ENCODE measurements at places on chromosomes 1 and 21.
A peak's percentile ranks its signal among the peaks of the same experiment; 100 is the strongest.

DNA sequence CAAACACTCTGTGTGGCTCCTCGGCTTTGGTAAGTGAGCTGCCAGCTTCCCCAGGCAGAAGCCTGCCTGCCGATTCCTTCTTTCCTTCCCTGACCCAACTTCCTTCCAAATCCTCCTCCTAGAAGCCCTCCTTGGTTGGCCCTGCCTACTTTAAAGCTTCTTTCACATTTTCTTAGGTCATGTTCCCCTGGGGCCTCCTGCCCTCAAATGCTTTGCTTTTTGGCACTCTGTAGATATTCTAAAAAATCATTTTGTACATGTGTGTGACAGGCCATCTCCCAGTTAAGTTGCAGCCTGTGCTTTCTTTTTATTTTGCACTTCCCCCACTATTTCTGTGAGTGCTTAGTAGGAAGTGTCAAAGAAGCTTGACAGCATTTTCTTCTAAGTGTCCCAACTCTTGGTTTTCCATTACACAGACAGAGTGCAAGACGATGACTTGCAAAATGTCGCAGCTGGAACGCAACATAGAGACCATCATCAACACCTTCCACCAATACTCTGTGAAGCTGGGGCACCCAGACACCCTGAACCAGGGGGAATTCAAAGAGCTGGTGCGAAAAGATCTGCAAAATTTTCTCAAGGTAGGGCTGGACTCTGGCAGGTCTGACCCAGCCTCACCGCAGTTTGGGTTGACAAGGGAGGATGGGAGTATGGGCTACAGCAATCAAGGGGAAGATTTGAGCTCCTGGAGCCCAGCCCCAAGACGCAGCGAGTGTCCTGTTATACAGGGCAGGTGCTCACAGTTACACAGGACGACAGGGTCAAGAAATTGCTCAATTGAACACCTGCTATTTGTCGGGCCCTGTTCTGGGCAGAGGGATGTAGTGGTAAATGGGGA is at the start of gene S100A9:
Gene S100A9 (plus strand): TSS at position 2 of the 838 bp plus-strand sequence. CDS start 430 bp downstream, at position 432.
- DNase-seq, result no peak

DNA sequence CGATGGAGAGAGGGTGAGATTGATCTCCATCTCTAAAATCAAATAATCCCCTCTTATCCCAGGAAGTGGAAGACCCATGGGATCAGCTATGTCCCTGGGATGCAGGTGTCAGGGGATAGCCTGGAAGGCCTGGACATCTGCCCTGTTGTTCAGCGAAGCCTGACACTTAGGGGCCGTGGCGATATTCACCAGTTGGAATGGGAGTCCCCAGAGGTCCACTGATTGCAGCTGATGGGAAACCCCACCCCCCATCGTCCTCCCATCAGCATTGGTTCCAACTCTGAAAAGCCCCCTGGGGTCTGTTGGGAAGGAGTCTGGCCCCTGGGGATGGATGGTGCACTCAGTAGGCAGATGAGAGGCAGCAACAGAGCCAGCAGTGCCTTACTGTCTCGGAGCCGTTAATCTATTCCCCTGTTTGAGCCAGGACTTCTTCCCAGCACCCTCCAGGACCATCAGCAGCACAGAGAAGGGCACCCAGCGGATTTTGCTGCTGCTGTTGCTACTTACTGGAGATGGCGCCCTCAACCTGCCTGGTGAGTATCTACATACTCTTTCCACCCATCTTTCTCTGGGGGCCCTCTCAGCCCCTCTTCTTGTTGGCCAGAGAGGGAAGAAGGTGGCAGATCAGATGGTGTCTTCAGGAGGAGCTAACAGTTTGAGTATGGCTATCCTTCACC is 13.4 kb downstream of the CATSPER4 start:
- no peak for DNase-seq

DNA sequence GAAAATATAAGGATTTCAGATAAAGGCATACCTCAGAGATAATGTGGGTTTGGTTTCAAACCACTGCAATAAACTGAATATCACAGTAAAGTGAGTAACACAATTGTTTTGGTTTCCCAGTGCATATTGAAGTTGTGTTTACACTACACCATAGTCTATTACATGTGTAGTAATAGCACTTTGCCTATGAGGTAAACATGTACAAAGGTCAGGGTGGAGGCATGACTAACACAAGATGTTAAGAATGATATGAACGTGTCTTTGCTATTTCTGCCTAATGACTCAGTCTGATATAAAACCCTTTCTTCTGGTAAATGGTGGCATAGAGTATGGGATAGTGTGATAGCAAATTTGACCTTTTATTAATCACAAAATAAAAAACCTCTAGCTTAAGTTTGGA is 621.5 kb upstream of the ADGRL2 start:
- DNase-seq, result no peak

DNA sequence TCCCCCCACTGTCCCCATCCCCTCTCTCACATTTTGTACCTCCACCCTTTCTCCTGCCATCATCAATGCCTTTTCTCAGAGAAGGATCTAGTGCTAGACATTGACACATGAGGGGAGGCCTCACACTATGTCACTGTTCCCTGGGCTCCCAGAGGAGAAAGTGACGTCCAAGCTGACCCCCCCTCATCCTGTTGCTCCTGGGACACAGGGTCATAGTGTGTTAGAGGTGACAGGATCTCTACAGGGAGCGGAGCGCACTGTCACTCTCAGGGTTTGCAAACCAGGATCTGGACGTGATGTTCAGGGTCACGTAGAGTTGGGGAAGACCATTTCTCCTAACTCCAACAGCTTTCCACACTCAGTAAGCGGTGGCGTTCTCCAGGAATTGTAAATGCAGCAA is 2.6 kb downstream of the NCMAP start:
- no peak for DNase-seq

GRCh38 chr1:188652678-188653077 is 1823.9 kb downstream of the PLA2G4A start:
- DNase-seq, result no peak

GRCh38 chr1:24015221-24016210 is 35.4 kb upstream of the SRSF10 start:
- DNase-seq, result no peak

DNA sequence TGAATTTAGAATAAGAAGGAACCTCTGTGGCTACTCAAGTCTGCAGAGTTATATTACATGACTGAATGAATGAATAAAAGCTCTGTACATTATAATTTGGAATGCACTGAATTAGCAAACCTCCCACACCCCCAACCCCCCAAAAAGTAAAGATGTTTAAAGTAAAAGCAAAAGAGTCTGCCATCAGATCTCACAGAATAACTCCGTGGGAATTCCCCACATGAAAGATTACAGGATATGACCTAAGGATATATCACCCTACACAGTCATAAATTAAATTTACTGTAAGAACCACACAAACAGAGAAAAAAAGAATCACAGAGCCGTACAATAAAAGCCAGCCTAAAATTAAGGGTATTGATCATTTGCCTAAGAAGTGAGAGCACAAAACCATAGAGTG is 587.3 kb downstream of the PTPRC start:
- DNase-seq, result peak; percentile 53

DNA sequence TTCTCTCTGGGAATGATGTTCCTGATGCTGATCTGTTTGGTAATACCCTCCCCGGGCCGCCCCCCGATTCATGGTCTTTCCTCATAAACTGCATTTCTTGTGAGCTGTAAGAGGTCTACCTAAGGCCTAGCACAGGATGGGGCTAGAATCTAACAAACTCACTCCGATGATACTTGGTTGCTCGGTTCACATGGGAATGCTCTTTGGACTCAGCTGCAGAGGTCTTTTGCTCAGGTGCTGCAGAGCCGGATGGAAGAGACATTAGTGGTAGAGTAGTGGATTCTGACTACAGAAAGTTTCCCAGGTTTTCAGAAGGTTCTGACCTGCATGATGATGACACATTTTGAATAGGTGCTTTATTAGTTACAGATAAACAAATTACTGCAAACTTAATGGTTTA is 8.3 kb upstream of the TMEM269 start:
- no peak for DNase-seq

DNA sequence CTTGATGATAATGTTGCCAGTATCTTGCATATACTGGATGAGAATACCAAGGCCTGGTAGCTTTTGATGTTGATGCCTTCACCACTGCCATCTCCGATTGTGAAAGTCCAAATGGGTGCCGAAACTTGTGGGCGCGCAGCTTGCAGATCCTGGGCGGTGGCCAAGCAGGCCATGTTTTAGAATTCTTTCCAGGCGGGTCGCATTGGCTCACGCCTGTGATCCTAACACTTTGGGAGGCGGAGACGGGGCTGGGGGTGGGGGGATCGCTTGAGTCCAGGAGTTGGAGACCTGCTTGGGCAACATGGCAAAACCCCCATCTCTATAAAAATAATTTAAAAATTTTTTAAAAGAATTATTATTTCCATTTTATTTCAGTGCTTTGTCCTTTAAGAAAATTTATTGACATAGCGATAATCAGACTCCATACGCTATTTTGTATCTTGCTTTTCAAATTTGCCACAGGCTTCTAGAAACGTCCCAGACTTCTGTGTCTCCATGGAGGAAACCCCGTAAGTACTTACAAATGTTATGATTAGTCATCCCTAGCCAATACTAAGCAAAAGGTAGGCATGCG is 592 bp upstream of the ZNF326 start:
- no peak for DNase-seq

GRCh38 chr1:197675583-197676208 is 99.6 kb downstream of the DENND1B start:
- no peak for DNase-seq

- DNase-seq, result no peak
These were observed 307.0 kb downstream of the ST6GALNAC3 start for GRCh38 chr1:76381450-76382097.

GRCh38 chr1:209370241-209370995 is 213.1 kb upstream of the CAMK1G start:
- DNase-seq, result no peak

GRCh38 chr1:9207715-9208114 is 26.9 kb upstream of the H6PD start:
- DNase-seq, result no peak

- DNase-seq, result no peak
These were observed 1.3 kb downstream of the ZBTB7B start for GRCh38 chr1:155003766-155004351.

- DNase-seq, result no peak
These were observed 2.5 kb upstream of the ST3GAL3 start for GRCh38 chr1:43704838-43705237.

GRCh38 chr1:35881850-35882273 is 1.1 kb upstream of the AGO1 start:
- no peak for DNase-seq

DNA sequence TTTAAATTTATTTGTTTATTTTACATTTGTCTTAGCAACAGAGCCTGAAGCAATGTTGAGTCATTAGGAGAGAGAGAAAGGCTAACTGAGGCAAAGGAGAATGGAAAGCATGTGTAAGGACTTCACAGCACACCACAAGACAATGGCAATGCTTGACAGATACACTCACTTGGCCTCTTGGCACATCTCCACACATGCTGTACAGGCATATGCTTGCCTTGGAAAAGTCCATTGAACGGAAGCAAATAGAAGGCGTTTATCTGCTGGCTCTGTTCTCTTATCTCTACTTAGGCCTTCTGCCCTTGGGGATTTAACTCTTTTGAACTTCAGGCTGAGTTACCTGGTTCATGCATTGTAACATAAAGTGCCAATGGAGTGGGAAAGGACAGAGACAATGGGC is 262.2 kb upstream of the POU3F1 start:
- no peak for DNase-seq

- DNase-seq, result no peak
These were observed 31.8 kb upstream of the BEND5 start for GRCh38 chr1:48808496-48808895.

- DNase-seq, result no peak
These were observed 149.5 kb upstream of the B3GALT2 start for GRCh38 chr1:193335806-193336428.

GRCh38 chr21:42939582-42940413 is 14.4 kb upstream of the ERVH48-1 start:
- DNase-seq, result no peak

- DNase-seq, result peak; percentile 88
These were observed at the start of gene KCNA3 for GRCh38 chr1:110674337-110675059. TSS of gene KCNA3 (minus strand) at chr1:110674940. CDS start at chr1:110674809, 131 bp downstream.

DNA sequence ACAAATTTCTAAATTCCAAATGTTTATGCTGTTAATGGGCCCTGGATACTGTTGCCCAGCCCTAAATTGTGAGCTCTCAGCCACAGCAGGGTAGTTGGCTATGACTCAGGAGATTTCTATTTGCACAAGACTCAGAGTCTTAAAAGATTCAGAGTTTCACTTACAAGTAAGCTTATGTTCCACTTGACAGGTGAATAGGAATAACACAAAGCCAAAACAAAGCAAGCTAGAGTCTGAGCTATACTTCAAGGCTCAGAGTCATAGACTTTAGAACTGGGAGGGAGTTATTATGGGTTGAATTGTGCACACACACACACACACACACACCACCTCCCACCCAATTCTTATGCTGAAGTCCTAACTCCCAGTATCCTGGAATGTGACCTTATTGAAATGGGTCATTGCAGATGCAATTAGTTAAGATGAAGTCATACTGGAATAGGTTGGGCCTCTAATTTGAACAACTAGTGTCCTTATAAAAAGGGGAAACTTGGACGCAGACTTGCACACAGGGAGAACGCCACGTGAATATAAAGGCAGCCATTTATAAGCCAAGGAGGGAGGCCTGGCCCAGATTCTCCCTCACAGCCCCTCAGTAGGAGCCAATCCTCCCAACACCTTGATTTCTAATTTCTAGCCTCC is 30.2 kb downstream of the PRDX6 start:
- DNase-seq, result no peak

Measured in CD4-positive, alpha-beta T cell treated with Interleukin-12 subunit alpha and Interleukin-12 subunit beta, for 1 hour (primary cell).